ENCODE measurements at places on chromosomes 16 and 17.

DNA sequence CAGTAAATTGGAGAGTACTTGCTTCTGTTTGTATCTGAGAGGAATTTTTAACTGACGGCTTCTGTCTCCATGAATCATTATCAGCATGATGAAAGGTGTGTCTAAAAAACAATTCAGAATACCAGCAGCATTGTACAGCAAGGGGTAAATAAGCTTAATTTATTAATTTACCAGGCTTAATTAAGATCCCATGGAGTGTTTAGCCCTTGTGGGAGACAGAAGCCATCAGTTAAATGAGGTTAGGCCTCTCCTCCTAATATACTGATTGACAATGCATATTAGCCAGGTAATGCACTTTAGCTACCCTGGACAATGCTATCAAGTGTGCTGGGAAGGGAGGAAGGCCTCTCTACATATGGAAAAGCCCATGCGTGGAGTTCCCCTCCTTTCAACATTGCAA is 53.4 kb downstream of the IGF2BP1 start:
- DNase-seq: no peak

DNA sequence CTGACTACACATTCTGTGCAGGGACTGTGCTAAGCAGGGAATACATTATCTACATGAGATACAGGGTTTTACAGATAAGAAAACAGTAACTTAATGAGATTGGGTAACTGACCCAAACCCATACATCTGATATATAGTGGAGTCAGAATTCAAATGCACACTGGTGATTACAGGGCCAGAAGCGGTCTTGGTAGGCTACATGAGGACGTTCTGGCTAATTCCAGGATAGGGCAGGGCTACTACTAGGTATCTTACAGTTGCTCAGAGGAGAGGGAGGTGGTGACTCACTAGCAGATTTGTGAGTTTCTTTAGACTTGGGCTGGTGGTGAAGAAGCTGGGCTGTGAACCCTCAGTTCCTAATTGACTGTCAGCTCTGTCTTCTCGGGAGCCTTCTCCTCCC is 21.4 kb downstream of the TRIM16 start:
- DNase-seq: no peak

DNA sequence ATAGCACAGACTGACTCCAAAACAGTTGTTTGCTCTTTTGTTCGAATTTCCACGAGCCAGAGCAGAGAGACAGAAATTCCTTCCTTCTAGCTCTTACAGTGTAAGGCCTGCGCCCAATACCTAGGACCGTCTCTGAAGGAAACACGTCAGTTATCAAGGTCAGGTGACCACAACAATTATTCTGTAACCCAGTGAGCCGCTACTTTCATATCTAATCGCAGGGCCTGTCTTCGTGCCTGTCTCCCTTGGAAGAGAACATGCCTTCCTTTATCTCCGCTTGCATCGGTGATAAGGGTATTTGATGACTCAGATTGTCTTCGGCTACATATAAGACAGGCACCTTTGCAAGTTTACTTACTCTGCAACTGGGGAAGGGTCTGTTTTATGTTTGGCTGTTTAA is 288.0 kb downstream of the MAF start:
- DNase-seq: no peak

GRCh38 chr17:4958102-4958501 is 7.2 kb downstream of the ENO3 start:
- DNase-seq: no peak

- no peak for DNase-seq
Observed at GRCh38 chr16:57946181-57946801, 24.6 kb downstream of the CNGB1 start.

GRCh38 chr16:31727553-31727952 is 146.1 kb upstream of the ZNF267 start:
- DNase-seq: no peak

DNA sequence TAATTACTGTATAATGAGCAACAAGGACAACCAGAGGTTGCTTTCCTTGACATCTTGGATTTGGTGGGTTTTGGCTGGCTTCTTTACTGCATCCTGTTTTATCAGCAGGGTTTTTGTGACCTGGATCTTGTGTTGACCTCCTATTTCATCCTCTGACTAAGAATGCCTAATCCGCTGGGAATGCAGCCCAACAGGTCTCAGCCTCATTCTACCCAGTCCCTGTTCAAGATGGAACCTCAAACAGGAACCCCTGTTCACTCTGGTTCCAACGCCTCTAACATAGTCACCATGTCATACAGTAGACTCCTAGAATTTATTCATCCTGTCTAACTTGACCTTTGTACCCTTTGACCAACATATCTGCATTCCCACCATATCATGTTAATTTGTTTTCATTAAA is 183.8 kb upstream of the SOX9 start:
- no peak for DNase-seq

GRCh38 chr17:148757-149156 is 11.4 kb downstream of the SCGB1C2 start:
- DNase-seq: no peak

DNA sequence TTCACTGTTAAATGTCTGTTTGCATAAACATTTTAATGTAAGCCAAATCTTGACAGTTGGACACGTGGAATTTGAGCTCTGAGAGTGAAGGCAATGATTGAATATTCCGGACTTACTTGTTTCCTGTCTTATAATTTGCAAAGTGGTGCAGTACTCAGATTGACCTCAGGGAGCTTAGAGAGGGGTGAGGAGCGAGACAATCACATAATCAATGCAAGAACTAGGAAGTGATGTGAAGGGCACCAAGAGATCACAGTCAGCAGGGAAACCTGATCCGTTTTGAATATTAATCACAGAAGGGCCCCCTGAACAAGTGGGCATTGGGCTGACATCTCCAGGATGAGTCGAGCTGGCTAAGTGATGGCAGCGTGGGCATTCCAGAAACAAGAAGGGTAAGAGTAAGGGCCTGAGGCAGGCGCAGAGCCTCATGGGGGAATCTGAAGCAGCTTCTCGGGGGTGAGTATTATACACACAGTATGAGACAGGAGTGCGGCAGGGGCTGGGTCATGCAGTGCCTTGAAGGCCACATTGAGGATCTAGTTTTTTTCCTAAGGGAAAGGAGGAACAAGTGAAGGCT is 26.1 kb downstream of the TEX2 start:
- DNase-seq: no peak
